Activated T-cell treated with anti-CD3 and anti-CD28 coated beads, Interleukin-2, amount 50 U/mL, for 4 hours (primary cell): ENCODE measurements at places on chromosomes 6 and 20. TPM values are rescaled to one million over a fixed set of nuclear protein-coding genes. Genes with fewer than 3 reads are reported as not detected.

TMEM151B gene
- total RNA-seq, result 0.03 TPM

NOTCH4 gene
- 0.58 TPM for total RNA-seq

GRCh38 chr6:132893772-132894490 is 79.6 kb downstream of the RPS12 start:
- DNase-seq, result no peak

GRCh38 chr6:119241111-119241465 is 108.5 kb downstream of the MAN1A1 start:
- no peak for DNase-seq

- DNase-seq, result no peak
These were observed 871 bp upstream of the SYNDIG1 start for GRCh38 chr20:24468401-24469115.

GRCh38 chr6:36386495-36387439 is 702 bp downstream of the ETV7 start:
- no peak for DNase-seq

GRCh38 chr6:109381061-109381746 is 1.1 kb downstream of the CD164 start:
- DNase-seq, result no peak

GRCh38 chr6:162395181-162395580 is 332.4 kb downstream of the PRKN start:
- DNase-seq, result no peak
